ENCODE measurements at places on chromosomes 12 and 14.

DNA sequence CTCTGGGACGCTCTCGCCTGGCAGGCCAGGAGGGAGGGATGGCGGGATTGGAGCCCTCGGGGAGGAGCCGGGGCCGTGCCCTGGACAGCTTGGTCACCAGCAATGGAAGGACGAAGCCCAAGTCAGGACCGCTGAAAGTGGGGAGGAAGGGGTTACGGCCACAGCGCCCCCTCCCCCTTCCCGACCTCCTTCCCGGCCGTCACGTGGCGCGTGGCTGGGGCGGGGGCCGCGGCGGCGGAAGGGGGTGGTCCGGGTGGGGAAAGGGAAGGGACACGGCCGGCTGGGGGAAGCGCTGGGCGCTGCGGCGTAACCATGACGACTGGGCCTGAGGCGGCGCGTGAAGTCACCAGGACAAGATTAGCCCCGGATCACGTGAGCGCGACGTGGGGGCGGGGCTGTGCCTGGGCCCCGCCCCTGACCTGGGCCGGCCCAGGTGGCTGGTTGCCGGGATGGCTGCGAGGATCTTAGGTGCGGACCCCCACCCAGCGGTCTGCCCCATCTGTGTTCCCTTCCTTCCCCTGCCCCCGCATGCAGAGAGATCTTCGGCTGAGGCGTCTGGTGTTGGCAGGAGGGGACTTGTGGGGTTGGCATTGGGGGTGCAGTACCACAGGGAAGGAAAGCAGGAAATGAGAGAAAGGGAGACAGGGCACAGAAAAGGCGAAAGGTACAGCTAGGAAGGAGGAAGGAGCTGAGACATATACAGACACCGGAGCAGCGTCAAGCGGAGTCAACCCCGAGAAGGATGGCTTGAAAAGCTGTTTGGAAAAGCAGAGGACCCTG, 6.2 kb downstream of the MAP3K12 start:
- DNase-seq = peak; percentile 97

DNA sequence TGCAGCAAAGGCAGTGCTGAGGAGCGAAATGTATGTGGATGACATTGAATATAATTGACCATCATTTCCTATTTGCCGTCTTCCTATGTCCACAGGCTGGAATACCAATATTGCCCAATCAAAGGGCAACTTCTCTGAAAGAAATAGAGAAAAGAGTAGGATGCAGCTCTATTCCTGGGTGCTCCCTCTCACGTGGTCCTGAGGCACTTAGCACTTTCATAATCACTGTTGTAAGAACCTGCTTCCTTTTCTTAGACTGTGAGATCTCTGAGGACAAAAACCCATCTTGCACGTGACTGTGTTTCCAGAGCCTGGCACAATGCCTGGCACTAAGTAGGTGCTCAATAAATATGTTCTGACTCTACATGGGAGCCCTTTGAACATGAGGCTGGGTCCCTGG, 122.7 kb upstream of the CPM start:
- DNase-seq = no peak

DNA sequence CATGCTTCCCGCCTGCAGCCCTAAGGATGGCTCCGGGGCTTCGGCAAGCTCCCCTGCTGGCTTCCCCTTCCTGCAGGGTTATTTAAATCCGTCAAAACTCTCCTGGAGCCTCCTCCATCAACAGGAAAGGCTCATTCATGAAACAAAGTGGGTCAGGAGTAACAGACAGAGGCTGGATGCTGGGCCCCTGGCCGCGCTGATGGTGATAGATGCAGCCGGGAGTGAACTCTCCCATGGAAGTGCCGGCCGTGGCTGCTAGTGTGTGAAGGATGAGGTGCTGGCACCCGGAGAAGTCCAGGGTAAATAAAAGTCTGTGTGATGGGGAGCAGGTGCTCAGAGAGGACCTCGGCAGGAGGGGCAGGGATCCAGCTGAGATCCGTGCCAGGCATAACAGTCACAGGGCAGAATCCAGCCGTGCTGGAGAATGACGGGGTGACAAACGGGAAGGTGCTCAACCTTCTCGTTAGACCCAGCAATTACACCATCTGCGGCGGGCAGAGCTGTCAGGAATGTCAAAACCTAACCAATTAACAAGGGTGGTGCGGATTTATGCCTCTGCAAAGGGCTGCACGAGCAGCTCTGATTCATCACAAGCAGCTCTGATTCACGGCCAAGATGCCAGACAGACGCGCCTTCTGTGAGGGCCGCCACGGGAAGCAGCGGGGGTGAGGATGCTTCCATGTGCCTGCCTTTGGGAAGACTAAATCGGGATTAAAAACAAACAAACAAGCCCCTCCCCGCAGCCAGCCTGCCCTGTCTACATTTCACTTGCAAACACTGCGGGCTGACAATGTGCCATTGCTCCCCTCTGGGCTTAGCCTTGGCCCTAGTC, 55.6 kb downstream of the SYNE3 start:
- peak; percentile 89 for DNase-seq

DNA sequence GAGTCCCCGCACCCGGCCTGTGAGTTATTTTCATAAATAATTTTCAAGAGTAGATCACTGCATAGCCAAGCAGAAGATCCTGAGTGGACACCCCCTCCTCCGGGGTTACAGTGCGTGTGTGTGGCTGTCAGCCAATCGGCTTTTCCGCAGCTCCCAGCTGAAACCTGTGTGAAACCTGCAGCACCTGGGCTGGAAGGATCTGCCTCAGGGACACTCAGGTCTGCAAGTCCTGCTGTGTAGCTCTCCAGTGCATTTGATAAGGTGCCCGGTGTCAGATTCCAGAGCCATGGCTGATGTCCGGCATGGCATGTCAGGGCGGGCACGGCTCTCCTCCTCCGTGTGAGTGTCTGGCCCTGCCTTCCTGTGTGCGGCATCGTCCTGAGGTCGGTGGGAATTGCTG, 124.8 kb downstream of the GLT1D1 start:
- no peak for DNase-seq

Measured in osteocyte (in vitro differentiated cells).